Amniotic epithelial cell (primary cell): ENCODE measurements at places on chromosomes 3 and 15.

GRCh38 chr3:139888561-139889140, 46.3 kb upstream of the CLSTN2 start:
- no peak for DNase-seq

GRCh38 chr3:160027541-160028195, 39.0 kb downstream of the IL12A start:
- peak; percentile 89 for DNase-seq

DNA sequence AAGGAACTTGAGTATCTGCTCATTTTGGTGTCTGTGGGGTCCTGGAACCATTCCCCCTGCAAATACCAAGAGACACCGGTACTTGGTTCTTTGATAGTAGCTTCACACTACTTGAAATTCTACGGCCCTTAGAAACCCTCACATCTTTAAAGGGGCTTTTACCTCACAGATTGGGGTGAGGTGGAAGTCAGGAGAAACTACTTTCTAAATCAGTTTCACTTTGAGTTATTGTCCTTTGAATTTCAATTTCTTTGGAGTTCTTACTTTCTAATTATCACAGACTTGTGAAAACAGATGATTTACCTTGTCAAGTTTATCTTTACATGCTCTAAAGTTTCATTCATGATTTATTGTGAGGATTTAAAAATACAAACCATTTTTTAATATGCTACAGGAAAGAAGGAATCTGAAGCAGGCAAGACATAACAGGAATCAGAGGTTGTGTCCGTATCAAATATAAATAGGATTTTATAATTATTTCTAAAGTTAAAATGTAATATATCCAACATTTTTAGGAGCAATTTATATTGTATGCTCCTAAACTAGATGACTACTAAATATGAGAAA, 98.9 kb downstream of the NEDD4 start:
- no peak for DNase-seq

- DNase-seq, result peak; percentile 95
Measured at GRCh38 chr3:66376568-66376967, 124.3 kb downstream of the LRIG1 start.

GRCh38 chr3:37321377-37321781, 147.0 kb upstream of the LRRFIP2 start:
- DNase-seq, result no peak

DNA sequence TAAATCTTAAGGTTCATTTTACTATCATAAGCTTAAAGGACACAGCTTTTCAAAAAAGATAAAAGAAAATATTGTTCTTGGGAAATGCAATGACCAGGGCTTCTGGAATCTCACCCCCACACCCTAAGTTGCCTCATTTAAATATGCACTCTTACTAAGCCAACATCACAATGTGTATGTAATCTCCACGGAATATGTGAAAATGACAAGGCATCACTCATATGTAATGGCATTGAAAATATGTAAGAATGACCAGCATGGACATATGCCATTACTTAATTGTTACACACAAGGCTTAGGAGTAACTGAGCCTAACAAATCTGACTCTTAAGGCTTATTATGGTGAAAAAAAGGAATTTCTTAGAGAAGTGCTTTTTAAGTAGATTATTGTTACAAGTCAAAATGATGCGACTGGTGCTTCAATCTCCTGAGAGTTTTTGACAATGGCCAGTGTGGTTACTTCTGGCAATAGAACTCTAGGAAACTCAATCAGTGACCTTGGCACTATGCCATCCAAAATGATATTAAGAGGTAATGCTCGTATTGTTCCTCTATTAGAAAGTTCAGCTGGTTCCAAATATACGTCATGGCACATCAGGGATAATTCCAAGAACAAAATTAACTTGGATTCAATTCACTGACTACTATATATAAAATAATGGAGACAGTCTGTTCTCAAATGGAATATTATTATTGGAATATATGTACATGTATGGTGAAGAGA, 290.0 kb upstream of the PLSCR5 start:
- DNase-seq, result peak; percentile 18

- DNase-seq, result no peak
Measured at GRCh38 chr3:141710121-141710520, 28.0 kb upstream of the RNF7 start.

- no peak for DNase-seq
Measured at GRCh38 chr15:98760112-98760826, 111.9 kb downstream of the IGF1R start.

DNA sequence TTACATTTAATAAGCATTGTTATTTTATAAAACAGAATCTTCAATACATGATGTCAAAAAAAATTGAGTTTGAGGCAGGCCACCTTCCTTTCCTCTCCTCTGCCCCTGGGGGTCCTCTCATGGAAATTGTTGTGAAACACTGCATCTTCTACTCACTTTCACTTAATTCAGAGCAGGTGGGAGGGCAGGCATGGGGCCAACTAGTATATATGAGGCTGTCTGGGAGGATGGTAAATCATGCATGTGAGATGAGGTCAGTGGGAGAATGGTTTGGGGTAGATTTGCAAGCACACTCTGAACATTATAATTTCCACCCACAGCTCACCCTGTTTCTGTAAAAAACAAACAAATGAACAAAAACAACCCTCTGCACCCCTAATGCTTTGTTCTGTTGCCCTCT, 10.4 kb upstream of the CCDC14 start:
- DNase-seq, result no peak

DNA sequence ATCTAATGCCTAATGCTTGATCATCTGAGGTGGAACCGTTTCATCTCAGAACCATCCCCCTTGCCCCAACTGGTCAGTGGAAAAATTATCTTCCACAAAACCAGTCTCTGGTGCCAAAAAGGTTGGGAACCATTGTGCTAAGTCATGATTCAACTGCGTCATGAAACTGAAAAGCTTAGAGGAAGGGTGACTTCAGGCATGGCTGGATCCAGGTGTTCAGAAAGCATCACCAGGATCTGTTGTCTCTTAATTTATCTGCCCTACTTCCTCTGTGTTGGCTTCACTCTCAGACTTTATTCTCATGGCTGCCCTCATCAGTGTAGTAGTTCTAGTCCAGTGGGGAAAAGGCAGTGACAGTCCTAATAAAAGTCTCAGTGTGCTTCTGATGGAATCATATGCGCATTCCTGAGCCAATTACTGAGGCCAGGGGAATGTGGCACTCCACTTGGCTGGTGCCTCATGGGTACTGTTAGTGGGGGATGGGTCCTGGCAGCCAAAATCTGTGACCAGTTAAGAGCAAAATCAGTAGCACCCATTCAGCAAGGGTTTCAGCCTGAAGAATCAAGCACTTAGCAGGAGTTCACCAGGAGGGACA, 110.3 kb downstream of the WNT5A start:
- DNase-seq, result no peak
